Hypothalamus (tissue), 51 donors: ENCODE measurements at places on chromosomes 3 and 15.

- DNase-seq: no peak
Observed at GRCh38 chr3:19364148-19364547, 215.8 kb downstream of the KCNH8 start.

GRCh38 chr15:27427276-27427675 lies 456.3 kb downstream of the GABRG3 start:
- no peak for DNase-seq

DNA sequence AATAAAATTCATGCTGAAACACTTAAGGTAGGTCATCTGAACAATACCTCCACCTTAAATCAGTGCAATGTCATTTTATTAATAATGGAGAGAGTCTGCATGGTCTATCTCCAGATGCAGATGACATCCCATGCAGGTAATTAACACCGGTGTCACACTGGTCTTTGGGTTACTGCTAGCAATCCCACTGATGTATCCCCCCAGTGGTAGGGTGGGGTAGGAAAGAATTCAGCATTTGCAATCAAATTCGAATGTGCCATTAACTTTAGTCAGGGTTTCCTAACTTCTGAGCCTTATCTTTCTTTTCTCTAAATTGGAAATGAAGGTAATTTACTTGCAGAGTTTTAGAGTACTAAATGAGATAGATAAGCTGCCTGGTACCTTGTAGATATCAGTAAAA lies 44.4 kb downstream of the KIF15 start:
- DNase-seq: no peak

GRCh38 chr15:78429477-78429876 lies 8.5 kb upstream of the IREB2 start:
- no peak for DNase-seq

DNA sequence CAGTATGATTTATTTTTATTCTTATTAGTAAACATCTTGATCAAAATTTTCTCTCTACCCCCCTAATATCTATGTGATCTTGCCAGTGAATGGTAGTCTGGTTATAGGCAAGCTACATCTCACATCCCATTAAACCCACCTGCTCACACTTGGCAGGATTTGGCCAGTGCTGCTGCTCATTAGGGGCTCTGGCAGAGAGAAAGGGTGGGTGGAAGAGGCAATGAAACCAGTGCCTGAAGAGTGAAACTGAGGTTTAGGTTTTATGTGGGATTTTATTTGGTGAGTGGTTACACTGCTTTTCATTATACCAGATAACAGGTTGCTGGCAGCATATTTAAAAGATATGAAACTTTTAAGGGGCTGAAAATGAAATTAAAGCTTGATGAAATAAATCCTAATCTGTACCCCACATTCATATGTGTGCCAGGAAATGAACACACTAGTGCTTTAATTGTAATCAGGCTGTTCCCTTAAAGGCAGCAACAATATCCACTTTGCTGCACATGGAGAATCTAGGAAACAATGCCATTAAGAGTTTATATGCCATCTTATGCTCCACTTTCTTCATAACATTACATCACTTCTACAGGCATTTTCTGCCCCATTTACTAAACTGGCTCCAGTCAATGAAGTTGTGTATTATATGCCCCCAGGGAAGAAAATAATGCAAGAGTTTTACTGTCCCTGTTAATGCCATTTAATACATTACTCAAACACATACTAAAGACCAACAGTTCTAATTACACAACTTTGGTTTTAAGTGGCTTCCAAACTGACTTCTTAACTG lies 688.7 kb downstream of the MECOM start:
- DNase-seq: no peak

- no peak for DNase-seq
Observed at GRCh38 chr15:85314146-85314545, 66.3 kb upstream of the AKAP13 start.

- DNase-seq: no peak
Observed at GRCh38 chr3:17678116-17678741, 64.2 kb downstream of the TBC1D5 start.

- DNase-seq: no peak
Observed at GRCh38 chr3:119538772-119539171, 20.6 kb downstream of the CD80 start.

DNA sequence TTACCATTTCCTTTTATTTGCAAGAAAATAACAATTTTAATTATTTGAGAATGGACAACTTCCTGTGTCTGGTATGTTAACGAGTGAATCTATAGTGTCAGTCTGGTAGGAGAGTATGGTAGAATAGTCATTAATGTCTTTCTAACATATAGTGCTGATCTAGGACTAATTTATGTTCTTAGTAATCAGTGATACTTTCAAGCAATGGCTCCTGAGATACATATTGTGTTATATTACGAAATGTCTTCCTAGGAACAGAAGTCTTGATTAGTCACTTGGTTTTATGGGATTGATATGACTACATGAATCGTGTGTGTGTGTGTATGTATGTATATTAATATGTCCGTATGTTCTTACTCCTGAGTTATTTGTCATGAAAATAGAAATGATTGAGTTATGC lies 66.6 kb upstream of the PAQR5 start:
- no peak for DNase-seq

DNA sequence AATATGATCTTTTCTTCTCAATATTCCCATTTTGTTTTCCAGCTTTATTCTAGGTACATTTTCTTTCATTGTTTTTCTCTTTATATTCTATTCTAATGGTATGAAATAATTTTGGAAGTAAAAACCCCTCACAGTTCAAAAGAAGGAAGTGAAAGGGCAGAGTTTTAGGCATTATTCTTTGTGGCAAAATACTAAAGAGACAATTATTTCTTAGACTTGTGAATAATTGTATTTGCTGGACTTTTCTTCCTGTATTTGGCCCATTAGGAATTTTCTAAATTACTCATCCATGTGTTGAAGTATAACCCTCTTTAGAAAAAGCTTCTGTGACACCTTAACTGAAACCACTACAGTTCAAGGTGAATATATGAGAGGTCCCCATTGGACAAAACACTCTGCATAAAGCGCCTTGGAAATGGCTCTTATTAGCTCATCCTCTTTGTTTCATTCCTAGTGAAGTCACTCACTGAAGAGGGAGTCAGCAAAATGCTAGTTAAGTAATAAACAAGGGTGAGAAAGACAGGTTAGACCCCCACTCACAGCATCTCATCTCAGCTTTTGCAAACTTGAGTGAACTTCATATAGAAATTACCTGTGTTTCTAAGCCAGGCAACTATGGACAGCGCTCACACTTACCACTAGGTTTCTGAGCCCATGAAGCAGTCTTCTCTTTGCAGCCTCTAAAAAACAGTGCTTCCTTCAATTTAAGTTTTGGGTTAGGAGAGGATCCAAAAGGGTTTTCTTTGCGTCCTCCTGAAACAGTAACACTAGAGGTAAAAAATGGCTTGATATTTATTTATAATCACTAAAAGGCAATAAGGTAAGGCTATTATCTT lies 327.5 kb downstream of the ARPP21 start:
- DNase-seq: no peak

DNA sequence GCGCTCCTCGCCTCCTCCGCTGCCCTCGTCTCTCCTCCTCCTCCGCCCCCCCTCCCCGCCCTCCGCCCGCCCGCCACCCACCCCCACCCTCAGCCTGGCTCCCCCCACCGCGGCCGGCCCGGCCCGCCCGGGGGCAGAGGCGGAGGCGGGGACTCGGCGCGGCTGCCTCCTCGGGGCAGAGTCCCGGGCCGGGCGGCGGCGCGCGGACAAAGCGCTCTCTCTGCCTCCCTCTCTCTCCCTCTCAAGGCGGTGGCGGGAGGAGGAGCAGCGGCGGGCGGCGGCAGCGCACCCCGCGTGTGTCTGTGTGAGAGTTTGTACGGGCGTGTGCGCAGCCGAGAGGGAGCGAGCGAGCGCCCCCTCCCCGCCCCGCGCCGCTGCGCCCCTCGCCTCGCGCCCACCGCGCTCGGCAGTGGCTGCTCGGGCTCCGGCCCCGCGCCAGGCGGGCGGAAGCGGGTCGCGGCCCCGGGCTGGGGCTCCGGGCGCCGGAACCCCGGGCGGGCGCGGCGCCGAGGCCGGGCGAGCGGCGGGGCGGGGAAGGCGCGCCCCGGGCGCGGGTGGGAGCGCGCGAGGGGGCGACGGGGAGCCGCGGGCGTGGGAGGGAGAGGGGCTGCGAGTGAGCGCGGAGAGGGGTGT lies at the start of gene IGF2BP2:
TSS of gene IGF2BP2 (minus strand) at position 37 of the 633 bp plus-strand sequence. CDS start 82 bp downstream, outside the sequence.
- no peak for DNase-seq

GRCh38 chr3:187181454-187182170 lies 15.7 kb upstream of the RTP1 start:
- no peak for DNase-seq

- no peak for DNase-seq
Observed at GRCh38 chr15:62834686-62835329, 207.7 kb upstream of the TPM1 start.

GRCh38 chr3:19931180-19931692 lies 2.8 kb downstream of the EFHB start:
- DNase-seq: no peak

GRCh38 chr15:62326460-62327011 lies 161.5 kb upstream of the C2CD4B start:
- DNase-seq: no peak

GRCh38 chr15:83928392-83928734 lies 274.4 kb downstream of the ADAMTSL3 start:
- no peak for DNase-seq

GRCh38 chr15:41494190-41494921 lies 682 bp downstream of the ITPKA start:
- DNase-seq: no peak

- DNase-seq: no peak
Observed at GRCh38 chr3:117547956-117548550, 838.5 kb downstream of the TUSC7 start.

DNA sequence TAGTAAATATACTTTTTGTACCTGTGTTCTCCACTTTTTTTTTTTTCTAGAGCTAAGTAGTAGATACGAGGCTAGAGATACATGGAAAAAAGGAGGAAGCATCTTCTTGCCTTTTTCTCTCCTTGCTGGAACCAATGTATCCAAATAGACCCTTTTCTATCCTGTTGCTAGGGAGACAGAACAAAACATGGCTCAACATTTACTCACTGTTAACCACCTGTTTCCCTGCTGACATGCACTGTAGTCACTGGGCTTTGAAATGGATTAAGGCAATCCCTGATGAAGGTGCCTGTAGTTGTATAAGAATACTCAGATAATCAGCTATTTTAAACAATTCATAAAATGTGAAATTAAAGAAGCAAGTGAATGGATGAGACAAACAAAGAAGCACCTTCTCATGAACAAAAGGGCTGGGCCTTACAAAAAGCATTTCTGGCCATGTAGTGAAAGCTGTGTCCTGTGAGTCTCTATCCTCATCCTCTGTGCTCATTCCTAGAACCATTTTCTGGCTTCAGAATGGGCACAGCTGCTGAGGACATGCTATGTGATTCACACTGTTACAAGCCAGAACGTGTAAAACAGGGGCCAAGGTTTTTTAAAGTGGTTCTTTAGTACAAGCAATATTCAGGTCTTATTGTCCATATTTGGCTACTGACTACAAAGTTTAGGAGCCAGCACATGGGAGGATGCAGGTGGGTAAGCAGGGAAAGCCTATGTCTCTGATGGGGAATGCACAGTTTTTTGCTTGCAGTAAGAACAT lies 100.4 kb upstream of the NDN start:
- DNase-seq: no peak

DNA sequence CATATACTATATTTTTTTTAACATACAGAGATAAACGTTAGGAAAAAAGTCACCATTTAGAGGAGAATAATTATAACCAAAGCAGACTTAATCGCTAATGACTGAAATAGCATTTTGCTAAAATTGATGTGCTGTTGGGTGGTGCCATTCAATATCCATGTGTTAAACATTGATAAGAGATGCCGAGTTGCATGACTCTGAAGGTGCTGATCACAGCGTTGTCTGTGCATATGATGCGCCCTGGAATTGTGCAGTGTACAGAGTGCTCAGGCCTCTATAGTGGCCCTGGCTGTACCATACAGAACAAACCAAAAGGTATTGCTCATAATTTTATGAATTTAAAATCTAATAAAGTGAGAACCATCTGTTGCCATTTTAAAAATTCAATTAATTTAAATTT lies 168.3 kb downstream of the MEIS2 start:
- DNase-seq: no peak

GRCh38 chr3:148923592-148923991 lies 58.5 kb downstream of the CPA3 start:
- no peak for DNase-seq

DNA sequence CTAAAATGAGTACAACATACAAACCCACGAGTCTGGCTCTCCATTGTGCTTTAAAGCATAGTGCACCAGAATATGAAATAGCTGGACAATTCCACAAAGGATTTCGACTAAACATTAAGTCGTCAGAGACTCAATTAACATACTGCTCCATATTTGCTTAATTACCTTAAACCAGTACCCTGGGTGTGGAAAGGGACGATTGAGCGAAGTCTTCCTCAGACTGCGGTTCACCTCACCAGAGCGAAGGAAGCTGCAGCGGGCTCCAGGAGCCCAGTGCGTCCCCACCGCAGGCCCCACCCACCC lies 218 bp upstream of the TRPC1 start:
- no peak for DNase-seq

DNA sequence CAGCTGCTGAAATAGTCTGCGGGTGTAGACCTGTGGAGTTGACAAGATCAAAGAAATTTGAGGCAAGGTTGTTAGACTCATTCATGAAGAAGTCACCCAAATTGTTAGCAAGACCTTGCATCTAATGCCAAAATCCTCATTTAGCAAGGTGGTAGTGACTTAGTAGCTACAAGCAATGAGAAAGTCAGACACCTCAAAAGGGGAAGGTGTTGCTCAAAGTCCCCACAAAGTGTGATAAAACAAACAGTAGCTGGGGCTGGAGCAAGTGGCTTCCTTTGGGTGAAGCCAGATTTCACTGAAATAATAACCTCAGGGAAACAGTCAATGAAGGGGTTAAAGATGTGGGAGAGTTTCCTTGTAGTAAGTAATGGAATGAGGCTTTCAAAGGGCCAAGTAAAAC lies 44.9 kb downstream of the CD86 start:
- DNase-seq: no peak

GRCh38 chr3:2851361-2851760 lies 258.8 kb downstream of the IL5RA start:
- DNase-seq: no peak

GRCh38 chr3:37712918-37713817 lies 148.5 kb upstream of the CTDSPL start:
- no peak for DNase-seq

GRCh38 chr3:54223063-54223462 lies 100.7 kb downstream of the CACNA2D3 start:
- DNase-seq: no peak

GRCh38 chr3:150328654-150329040 lies 79.5 kb upstream of the TSC22D2 start:
- no peak for DNase-seq

DNA sequence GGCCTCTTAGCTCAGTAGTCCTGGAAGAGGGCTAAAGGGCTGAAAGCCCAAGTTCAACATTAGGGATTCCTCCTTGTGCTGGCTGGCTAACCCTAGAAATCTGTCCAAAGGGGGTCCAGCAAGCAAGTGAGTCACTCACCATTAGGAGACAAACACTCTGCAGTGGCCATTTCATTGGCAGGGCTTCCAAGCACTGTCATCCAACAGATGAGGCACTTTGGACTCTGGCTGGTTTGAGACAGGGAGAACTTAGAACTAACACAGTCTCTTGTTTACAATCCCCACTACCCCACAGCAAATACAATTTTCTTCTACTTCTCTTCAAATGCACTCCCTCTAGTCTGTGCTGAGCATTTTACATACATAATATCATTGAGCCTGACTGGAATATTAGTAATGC lies 10.1 kb upstream of the WNT5A start:
- DNase-seq: no peak

- no peak for DNase-seq
Observed at GRCh38 chr3:87634426-87634825, 358.0 kb upstream of the POU1F1 start.

GRCh38 chr3:88703501-88704059 lies 403.8 kb upstream of the EPHA3 start:
- DNase-seq: no peak

- DNase-seq: no peak
Observed at GRCh38 chr3:126524429-126524988, 554 bp downstream of the CHST13 start.
